Endothelial cell (in vitro differentiated cells): ENCODE measurements at places on chromosomes 4 and X.

- peak; percentile 43 for DNase-seq
Observed at GRCh38 chr4:112516471-112517066, 589 bp upstream of the NEUROG2 start.

GRCh38 chr4:2186133-2186864 is 55.6 kb downstream of the HAUS3 start:
- peak; percentile 17 for DNase-seq

DNA sequence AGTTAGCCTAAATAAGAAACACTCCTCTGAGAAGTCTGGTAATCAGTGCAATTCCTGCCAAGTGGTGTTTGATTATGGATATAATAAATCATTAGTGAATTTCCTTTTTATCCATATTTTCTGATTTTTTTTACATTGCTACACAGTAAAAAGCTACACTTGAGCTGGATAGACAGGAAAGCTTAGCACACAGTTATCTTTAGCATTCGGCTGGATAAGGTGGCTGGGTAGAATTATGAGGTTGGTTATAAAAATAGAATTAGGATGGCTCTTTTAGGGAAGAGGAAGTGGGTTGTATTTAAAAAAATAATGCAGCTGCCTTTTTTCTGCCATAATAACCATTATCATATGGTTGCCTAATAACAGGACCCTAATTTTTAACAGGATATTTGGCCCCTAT is 460.6 kb downstream of the NAF1 start:
- DNase-seq: no peak

- DNase-seq: no peak
Observed at GRCh38 chrX:113828470-113828869, 755.4 kb upstream of the HTR2C start.

DNA sequence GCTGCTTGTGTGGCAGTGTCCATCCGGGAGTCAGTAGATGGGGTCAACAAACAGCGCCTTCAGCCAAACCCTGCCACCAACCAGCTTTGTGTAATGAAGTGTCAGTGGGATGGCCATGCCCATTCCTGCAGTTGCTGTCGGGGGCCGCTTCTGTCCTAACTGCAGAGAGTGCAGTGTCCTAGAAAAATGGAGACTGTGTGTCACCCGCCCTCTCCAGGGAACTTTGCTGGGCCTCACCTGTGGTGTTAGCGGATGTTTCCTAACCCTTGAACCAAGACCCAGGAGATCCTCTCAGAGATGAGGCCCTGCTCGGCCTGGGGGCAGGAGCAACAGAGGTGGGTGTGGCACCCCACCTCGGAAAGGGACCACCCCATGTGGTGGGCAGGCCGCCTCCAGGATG is 35.3 kb upstream of the HGFAC start:
- no peak for DNase-seq

DNA sequence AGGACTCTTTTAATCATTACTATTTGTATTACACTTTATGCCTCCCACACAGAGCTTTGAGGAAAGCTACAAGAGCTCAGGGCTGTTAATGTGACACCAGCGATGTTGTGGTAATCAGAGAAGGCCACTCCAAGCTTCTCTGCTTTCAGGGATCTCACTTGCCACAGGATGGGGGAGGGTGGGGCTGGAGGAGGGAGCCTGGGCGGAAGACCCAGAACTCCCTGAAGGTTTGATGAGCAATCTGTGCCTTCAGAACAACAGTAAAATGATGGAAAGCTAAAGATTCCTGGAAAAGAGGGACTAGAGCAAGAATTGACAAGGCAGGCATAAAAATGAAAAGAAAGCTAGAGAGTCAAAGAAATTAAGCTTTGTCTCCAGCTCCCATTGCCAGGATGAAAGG is 75.6 kb downstream of the MAML3 start:
- no peak for DNase-seq

DNA sequence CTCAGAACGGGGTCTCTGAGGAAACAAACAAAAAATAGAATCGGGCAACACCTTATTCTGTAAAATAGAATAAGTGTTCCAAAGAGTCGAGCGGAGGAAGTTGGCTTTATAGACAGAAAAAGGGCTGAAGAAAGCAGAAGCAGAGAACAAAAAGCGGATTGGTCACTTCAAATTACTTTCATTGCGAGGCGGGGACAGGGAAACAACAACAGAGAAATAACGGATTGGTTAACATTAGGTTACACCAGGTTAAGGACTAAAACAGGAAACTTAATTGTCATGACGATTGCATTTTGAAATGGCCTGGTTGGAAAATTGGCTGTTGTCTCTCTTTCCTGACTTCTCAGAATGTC is 433 bp upstream of the COQ2 start:
- DNase-seq: peak; percentile 7

DNA sequence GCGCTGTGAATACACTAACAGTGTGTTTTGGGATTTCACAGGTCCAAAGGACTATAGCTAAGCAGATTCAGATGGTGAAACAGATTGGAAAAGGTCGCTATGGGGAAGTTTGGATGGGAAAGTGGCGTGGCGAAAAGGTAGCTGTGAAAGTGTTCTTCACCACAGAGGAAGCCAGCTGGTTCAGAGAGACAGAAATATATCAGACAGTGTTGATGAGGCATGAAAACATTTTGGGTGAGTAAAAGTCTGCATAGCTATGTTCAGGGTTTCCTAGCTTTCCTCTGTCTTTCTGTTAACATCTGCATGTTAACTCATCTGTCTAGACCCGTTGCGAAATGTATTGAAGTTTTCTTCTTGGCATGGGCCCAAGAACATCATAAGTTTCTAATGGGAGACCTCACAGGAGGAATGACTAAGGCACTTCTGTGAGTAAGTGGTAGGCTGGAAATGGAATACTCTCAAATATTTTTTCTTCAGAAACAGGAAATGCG is 372.1 kb downstream of the BMPR1B start:
- no peak for DNase-seq

DNA sequence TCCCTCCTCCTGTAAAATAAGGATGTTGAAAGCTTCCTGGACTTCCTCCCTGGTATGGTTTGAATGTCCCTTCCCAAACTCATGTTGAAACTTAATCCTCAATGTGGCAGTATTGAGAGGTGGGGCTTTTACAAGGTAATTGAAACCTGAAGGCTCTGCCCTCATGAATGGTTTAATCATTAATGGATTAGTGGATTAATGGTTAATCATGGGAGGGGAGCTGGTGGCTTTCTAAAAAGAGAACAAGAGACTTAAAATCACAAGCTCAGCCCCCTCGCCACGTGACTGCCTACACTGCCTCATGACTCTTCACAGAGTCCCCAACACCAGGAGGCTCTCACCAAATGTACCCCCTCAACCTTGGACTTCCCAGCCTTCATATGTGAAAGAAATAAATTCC is 124.6 kb upstream of the ANXA3 start:
- DNase-seq: no peak

GRCh38 chr4:87069037-87069742 is 134.4 kb downstream of the AFF1 start:
- DNase-seq: no peak

- no peak for DNase-seq
Observed at GRCh38 chr4:130855533-130855932, 1759.6 kb downstream of the C4orf33 start.

DNA sequence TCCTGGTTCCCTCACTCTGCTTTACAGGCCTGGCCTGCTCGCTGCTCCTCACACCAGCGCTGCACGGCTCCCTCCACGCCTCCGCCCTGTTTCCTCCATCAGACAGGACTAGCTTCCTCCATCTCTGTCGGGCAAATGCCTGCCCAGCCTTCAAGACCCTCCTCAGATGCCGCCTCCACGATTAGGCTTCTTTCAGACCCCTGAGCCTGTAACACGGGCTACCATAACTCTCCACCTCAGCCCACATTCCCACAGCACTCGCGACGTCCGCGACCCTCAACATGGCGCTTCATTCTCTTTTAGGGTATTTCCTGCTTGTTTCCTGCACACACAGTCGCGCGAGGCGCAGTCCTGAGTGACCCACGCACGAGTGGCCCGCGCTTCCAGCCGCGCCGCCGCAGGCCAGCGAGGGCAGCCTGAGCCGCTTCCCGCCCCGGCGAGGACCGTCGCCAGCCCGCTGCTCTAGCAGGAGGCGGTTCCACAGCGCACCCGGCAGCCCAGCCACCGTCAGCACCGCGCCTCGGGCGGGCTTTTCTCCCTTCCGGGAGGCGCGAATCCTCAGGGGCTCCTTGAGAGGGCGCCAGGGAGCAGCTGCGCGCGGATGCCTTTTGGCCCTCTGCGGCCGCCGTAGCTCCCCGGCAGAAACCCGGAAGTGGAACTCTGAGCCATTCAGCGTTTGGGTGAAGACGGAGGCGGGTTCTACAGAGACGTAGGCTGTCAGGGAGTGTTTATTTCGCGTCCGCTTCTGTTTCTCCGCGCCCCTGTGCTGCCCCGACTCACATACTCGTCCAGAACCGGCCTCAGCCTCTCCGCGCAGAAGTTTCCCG is at the start of gene FRG1:
FRG1 (plus strand) TSS at position 695 of the 827 bp plus-strand sequence. CDS start 138 bp downstream, outside the sequence.
- DNase-seq: peak; percentile 96

- DNase-seq: no peak
Observed at GRCh38 chr4:94536049-94536448, 84.3 kb downstream of the PDLIM5 start.

GRCh38 chrX:107325467-107325866 is 119.1 kb downstream of the DNAAF6 start:
- no peak for DNase-seq

DNA sequence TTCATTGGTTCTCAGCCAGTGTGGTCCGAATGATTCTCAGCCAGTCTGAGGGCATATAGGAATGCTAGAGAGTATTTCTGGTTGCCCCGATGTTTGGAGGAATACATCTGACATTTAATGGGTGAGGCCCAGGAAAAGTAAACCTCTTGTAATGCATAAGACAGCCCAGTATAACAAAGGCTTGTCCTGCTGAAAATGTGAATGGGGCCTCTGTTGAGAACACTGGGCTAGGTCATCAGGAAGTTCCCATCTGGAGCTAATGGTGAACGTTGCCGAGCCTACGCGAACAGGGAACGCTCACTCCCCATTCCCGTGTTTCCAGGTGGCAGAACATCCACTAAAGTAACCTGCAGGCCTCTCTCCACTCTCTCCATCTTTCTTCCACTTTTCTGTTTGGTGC is 132.0 kb upstream of the CLNK start:
- DNase-seq: no peak

DNA sequence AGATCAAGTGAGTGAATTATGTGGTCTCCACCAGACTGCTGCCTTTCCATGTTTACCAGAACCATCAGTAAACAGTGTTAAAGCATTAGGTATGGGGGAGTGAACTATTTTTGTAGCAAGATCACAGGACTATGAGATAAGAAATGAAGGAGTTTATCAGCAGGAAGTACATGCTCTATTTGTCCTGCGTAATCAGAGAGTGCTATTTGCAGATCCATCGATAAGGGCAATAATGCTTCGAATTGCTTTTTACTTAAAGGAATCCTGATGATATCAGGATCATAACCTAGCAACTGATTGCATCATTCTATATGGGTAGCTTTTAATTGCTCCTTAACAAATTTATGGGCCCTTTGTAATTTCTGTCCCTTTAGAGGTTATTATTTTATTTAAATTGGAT is 57.1 kb downstream of the RBM46 start:
- no peak for DNase-seq

- DNase-seq: no peak
Observed at GRCh38 chr4:183314806-183315205, 5.3 kb downstream of the CLDN22 start.

GRCh38 chr4:118254368-118254767 is 98.4 kb downstream of the PRSS12 start:
- no peak for DNase-seq

DNA sequence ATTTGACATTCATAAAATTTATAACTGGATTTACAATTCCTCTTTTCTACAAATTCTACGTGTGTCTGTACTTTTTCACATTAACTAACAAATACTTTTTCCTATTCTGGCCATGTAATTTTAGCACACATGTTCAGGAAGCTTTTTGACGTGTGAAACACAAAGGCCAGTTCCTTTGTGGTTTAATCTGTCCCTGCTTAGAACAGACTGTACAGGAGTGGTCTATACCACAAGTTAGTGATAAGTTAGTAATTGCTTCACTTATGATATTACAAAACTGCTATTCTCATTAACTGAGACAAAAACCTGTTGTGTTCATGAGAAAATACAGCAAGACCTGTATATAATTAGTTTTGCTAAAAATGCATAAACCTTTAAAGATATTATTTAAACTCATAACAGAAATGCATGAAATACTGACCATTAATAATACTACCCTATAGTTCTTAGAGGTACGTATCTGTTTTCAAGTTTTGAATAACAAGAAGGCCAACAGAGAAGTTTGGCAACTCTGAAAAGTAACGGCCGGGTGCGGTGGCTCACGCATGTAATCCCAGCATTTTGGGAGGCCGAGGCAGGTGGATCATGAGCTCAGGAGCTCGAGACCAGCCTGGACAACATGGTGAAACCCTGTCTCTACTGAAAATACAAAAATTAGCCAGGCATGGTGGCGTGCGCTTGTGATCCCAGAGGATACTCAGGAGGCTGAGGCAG is 13.7 kb upstream of the AREG start:
- DNase-seq: no peak

- no peak for DNase-seq
Observed at GRCh38 chrX:48854898-48855297, 19.5 kb upstream of the PCSK1N start.

DNA sequence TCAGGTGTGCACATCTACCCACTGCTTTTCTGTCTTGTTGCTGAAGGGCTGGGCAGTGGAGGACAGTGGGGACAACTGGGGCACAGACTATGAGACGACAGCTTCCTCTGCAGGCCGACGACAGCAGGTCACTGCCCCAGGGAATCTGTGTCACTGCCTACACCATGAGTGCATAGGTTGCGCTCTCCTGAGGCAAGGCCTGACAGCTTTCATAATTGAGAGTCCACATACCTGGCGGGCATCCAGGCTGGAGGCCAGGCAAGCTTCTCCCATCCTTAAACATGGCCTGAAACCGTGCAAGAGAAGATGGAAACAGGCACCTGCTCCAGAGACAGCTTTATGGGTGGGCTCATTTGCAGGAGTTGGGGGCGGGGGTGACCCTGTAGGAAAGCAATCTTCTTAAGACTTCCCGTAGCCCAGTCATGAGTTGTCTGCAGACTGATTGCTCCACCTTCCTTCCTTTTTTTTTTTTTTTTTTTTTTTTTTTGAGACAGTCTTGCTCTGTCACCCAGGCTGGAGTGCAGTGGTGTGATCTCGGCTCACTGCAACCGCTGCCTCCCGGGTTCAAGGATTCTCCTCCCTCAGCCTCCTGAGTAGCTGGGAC is 2.9 kb downstream of the ANOS1 start:
- no peak for DNase-seq

DNA sequence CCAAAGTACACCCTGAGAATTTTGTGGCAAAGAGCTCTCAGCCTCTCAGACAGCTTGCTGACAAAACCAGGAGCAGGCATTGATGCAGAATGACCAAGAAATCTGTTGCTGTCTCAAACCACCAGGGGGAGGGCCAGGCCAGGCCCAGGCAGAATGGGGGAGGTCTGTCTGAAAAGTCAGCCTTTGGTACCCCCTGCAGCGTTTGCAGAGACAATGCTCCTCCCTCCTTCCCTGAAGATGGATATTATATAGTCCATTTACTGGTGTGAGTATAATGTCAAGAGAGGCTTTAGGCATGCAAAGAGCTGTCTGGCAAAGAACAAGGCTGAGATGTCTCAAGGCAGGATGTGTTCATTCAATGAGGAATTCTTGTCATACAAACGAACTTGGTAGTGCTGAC is 52.9 kb upstream of the TRPC5OS start:
- peak; percentile 47 for DNase-seq
